ENCODE measurements at places on chromosomes 2 and 18.

DNA sequence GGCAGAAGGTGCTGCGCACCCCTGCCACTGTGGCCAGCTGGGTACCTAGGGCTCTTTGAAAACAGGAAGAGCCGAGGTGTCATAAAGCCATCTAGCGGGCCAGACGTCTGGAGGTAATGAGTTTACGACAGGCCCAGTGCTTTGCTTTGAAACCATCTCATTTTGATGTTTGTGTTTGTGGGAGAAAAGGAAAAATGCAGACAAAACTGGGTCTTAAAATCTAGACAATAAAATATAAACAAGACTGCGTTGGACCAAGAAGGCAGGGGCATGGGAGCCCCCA lies 3.2 kb downstream of the HOXD9 start:
- DNase-seq, result no peak

DNA sequence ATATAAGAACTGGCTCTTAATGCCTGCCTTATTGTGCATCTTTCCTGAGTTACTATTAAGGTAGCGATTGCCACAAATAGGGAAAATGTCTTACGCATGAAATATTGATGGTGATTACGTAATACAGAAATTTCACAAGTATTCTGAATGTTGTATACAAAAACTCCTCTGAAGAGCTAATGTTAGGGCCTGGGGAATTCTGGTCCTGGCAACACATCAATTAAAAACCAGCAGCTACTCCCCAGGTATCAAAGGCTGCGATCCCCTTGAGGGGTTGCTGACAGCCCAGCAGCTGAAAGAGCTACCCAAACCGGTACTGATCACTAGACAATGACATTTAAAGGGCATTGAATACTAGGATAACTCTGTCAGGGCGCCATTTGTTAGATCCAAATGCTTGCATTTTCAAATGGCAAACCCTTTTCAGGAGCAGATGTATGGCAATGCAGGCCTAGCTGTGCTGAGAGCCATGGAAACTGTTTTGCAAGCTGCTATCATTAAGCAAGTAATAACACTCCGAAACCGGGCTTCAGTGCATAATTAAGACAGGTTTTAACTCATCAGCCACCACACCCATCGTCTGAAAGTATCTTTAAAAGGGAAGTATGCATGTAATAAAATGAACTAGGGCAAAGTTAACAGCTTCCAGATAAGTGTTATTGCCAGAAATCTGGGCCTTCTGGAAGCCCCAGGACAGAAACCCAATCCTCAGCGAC lies 78.4 kb downstream of the CLHC1 start:
- peak; percentile 75 for DNase-seq

- no peak for DNase-seq
Observed at GRCh38 chr2:30487603-30488002, 40.6 kb downstream of the LCLAT1 start.

DNA sequence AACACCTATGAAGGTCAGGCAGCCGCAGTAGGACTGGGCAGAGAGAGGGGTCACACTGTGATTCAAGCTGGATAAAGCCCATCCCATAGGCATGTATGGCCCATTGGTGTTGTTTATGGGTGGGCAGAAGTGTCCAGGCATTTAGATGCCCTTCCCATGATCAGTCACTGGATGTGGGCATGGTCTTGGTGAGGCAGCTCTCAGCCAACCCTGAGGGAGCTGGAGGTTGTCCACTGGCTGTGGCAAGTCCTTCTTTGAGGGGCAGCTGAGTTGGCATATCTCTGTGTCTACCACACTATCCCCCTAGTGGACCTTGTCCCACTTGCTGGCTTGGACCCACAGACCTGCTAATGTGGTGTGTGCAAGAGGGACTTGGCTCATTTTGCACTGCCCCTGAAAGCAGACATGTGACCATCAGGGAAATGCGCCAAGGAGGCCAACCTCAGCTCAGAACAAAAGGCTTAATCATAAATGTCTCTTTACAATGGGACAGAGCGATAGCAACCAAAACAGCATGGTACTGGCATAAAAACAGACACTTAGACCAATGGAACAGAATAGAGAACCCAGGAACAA lies 82.0 kb downstream of the TMEM17 start:
- DNase-seq, result no peak

- no peak for DNase-seq
Observed at GRCh38 chr2:231576465-231576864, 16.2 kb upstream of the TEX44 start.

GRCh38 chr2:9417725-9418124 lies 5.6 kb downstream of the ITGB1BP1 start:
- DNase-seq, result no peak

GRCh38 chr18:66616523-66616983 lies 12.7 kb upstream of the CDH19 start:
- DNase-seq, result no peak

DNA sequence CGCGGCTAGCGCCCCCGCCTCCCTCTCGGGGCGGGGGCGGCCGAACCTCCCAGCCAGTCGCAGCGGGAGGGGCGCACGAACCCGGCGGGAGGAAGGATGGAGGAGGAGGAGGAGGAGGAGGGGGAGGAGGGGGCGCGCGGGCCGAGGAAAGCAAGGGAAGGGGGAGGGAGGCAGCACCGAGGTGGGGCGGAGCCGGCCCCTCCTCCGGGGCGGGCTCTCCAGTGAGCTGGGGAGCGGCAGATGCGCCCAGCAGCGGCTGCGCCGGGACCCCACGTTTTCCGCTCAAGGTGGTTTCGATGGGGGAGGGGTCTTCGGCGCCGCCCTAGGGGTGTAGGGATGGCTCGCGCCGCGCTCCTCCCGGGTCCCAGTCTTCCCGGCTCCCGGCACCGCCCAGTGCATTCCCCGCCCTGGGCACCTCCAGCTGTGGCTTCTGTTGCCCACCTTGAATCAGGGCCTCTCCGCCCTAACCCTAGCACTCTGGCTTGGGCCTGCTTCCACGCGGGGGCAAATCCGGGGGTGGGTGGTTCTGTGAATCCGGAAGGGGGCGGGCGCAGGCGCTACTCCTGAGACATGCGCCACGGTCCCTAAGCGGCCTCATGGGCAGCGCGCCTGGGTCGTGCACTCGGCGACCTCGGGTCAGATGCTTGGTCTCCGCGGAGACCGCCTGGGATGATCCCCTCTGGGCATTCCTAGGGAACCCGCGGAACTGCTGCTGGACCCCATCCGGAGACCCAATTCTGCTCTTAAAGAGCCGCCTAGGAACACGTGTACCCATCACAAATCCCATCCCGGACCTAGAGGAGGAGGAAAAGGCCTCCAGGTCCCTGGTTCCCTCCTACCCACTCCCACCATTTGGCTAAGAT lies at the start of gene FBXO41:
TSS of gene FBXO41 (minus strand) at position 183 of the 863 bp plus-strand sequence. CDS start 14,848 bp downstream, outside the sequence.
- DNase-seq, result peak; percentile 78

DNA sequence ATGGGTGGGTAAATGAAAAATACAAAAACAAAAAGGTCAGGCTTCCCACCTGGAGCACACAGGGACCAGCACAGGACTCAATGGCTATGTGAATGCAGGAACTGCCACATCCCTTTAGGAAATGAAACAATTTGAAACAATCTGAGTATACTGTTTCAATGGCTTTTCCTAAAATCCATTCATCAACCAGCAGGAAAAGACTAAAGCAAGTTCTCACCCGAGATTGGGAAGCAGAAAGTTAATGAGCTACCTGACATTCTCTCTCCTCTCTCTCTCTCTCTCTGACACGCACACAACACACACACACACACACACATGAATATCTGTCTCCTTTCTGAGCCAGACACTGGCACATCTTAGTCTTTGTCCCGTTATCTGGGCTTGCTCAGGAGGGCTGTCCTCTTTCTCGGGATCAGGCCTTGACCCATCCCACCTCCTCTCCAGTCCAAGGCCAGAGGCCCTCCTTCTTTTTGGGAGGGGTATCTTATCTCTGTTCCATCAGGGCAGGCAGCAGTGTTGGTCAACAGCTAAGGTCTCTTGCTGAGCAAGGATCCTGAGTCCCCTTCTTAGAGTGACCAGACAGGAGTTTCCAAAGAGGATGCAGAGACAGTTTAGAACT lies 11.6 kb upstream of the LRRFIP1 start:
- no peak for DNase-seq

DNA sequence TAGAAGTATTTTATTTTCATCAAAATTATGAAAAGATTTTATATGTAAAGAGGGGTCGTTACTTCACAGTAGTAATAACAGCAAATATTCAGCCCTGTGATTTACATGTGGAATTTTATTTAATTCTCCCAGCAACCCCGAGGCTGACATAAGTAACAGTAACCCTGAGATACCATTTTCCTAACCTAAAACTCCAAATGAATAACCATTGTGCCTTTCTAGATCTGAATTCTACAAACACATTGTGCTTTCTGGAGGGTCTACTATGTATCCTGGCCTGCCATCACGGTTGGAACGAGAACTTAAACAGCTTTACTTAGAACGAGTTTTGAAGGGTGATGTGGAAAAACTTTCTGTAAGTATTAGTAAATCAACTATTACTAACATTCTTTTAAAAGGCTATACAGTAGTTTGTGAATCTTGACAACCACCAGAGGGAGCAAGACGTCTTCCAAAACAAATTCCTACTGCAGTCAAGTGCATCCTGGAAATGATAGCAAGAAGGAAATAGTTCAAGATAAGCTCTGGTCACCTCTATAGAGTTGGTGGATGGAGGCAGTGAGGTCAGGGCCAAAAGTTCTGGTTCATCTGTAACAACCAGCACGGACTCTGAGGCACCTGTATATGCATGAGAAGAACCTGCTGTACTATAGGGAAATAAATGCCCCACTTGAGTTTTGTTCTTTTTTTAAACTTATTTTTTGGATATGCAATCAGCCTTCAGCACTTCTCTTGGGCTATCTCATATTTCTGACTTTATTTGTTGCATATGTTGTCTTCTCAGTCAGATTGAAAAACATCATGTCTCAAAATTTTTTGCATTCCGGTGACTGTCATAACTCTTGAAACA lies 37.4 kb downstream of the ACTR2 start:
- DNase-seq, result peak; percentile 91

DNA sequence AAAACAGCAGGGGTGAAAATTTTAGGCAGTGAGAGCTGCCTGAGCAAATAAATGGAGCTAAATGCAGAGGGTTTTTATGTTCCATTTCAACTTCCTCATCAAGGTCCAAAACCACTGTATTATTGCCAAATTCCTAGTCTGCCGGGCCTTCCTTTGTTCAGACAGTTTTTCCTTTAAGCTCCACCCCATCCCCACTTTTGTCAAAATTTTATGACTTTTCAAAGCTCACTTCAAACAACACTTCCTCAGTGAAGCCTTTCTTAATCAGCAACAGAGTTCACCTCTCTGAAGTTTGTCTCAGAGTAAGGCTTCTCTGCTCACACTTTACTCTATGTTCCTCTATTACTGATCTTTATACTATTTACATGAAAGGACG lies 81.3 kb downstream of the CERKL start:
- DNase-seq, result no peak

- DNase-seq, result no peak
Observed at GRCh38 chr2:138444411-138444810, 57.2 kb upstream of the SPOPL start.

GRCh38 chr2:147275943-147276342 lies 568.9 kb upstream of the ACVR2A start:
- DNase-seq, result no peak

DNA sequence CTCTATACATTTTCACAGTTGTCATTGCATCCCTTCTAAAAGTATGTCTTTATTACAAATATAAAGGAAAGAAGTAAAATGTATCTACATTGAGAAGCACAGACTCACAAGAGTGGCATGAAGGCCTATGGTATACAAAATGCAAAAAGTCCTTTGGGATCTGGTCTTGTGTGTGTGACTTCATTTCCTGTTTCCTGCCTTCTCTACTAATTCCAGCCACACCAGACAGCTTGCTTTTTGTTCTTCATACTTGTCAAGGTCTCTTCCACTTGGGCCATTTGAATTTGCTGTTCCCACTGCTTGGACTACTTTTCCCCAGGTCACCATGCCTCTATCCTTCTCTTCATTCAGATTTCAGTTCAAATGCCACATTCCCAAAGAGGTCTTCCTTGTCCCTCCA lies 6.7 kb upstream of the PNO1 start:
- no peak for DNase-seq

- DNase-seq, result no peak
Observed at GRCh38 chr2:158828378-158829164, 33.5 kb downstream of the DAPL1 start.

DNA sequence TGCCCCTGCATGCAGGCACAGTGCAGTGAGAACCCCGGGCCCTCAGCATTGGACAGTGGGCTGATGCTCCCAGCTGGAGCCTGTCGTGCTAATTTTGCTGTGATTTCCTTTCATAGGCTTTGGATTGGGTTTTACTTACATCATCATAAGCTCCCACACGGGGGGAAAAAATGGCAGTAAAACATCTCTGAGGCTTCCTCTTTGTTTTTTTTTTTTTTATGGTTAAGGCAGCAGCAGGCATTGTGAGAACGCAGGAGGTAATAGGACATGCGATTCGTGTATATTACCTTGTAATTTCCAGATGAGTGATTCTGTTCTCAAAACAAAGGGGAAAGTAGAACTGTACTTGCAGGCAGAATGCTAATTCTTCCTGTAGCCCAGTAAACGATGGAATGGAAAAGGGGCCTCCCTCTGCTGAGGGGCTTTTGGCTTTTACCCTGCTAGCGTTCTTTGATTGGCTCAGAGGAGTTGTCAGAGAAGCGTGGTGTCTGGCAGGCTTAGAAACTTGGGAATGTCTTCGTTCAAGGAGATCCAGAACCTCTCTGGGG lies 89.7 kb downstream of the NPAS2 start:
- DNase-seq, result peak; percentile 87

- no peak for DNase-seq
Observed at GRCh38 chr2:62653582-62654422, 51.7 kb upstream of the EHBP1 start.

- no peak for DNase-seq
Observed at GRCh38 chr2:85814802-85815550, 61.2 kb downstream of the ATOH8 start.

- DNase-seq, result peak; percentile 68
Observed at GRCh38 chr2:180980943-180981911, 822 bp downstream of the UBE2E3 start.

GRCh38 chr2:240604291-240604938 lies 17.9 kb downstream of the CAPN10 start:
- DNase-seq, result peak; percentile 41

DNA sequence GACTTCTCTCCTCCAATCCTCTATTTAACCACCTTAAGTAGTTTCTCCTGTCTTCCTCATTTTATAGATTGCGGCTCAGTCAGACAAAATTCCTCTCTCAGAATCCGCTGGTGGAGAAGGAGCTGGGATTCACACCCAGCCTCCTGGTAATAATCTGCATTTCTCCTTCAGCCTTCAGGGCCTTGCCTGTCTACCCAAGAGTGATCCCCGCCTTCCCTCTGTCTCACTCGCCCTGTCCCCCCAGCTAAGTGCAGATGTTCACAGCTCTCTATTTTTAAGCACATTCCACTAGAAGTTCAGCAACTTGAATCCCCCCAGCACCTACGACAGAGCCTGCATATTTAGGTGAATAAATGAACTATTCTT lies 212.5 kb upstream of the HAAO start:
- DNase-seq, result no peak
